Fibroblast of skin of right quadriceps (primary cell): ENCODE measurements at places on chromosomes 5 and 9.
A peak's percentile ranks its signal among the peaks of the same experiment; 100 is the strongest.

DNA sequence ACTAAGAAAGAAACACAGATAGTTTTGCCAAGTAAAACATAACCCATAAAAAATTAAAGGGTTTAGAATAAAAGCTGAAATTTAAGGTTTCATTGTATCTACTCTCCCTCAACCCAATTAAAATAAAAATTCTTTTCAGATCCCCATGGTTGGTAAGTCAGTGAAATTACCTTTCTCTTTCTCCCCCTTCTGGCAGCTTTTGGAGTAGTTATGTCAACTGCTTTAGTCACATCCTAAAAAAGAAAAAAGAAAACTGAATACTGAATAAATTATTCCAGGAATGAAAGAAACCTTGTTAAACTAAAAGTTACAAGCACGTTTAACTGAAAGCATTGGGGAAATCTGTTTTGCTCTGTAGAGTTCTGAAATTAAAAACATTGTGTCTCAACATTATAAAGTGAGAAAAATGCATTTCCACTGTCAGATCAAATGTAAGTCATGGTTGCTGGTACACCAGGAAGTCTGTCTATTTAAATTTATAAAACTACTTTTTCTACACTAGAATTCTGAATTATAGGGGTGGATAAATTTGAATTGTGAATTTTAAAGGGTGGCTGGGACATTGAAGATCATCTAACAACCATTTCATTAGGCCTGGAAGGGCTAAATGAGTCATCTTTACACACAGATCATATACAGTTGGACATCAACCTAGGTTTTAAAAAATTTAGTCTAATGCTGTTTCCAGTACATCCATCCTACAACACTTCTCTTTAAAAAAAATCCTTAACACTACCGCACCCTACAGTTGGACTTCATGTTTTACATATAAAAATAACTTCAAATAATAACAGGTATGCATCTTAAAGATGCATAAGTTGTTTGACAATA, 24.7 kb downstream of the PSIP1 start:
- peak; percentile 20 for DNase-seq

DNA sequence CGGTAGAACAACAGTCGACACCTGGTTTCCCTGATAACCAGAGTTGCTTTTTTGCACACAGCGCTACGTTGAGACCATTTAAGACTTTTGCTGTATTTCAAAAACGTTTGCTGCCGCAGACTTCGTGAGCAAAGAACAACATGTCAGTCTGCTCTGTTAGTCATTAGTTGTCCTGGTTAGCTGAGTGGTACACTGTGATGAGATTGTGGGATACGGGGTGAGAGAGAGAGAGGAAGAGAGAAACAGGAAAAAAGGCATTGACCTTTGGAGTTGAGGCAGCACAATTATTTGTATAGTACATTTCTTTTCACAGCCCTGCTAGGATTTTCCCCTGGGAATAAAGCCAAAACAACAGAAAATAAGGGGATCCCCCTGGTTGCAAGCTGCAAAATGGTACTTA, 306.1 kb upstream of the WWC1 start:
- no peak for DNase-seq

DNA sequence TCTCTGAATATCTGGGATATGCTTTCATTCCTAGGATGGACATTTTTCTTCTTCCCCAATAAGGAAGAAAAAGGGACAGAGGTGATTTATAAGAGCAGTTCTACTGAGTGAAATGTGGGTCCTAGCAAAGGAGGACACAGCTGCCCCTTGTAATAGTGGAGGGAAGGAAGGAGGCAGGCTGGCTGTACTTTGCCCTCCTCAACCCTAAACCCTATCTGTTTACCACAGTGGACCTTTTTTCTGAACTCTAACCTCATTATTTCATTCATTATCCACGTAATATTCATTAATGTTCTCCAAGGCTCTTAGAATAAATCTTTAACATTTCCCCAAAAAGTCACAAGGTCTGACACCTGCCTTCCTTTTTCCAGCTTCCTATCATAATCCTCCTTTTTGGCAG, 37.8 kb downstream of the GHR start:
- no peak for DNase-seq

DNA sequence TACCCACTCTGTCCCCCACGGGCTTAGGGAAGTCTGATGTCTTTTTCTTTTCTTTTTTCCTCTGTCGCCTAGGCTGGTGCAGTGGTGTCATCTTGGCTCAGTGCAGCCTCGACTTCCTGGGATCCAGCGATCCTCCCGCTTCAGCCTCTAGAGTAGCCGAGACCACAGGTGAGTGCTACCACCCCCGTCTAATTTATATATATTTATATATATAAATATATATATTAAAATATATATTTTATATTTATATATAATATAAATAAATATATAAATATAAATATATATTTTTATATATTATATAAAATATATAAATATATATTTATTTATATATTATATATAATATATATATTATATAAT, 3.3 kb upstream of the ANXA2R start:
- DNase-seq: no peak

GRCh38 chr5:36820900-36821299, 55.7 kb upstream of the NIPBL start:
- DNase-seq: no peak

DNA sequence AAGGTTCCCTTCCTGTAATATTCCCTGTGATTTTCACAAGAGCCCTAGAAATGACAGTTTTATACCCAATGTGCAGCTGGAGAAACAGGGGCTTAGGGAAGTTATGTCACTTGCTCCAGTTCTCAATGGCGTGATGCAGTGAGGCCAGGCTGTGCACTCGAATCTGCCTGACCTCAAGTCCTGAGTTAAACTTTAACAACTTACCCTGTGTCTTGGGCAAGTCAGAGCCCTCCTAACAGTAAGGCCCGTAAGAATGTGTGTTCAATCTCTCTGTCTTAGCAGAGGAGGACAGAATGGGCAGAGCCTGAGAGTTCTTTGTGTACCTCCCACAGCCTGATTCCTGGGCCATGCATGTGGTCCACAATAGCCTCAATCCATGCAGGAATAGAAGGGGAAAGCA, 181.1 kb downstream of the TRIM32 start:
- no peak for DNase-seq

- no peak for DNase-seq
These were observed 144.6 kb upstream of the OTULINL start for GRCh38 chr5:14436801-14437542.

- DNase-seq: no peak
These were observed 19.1 kb upstream of the SLC9A3 start for GRCh38 chr5:543351-543750.

- peak; percentile 87 for DNase-seq
These were observed 42.9 kb upstream of the TRIM32 start for GRCh38 chr9:116644091-116644688.

DNA sequence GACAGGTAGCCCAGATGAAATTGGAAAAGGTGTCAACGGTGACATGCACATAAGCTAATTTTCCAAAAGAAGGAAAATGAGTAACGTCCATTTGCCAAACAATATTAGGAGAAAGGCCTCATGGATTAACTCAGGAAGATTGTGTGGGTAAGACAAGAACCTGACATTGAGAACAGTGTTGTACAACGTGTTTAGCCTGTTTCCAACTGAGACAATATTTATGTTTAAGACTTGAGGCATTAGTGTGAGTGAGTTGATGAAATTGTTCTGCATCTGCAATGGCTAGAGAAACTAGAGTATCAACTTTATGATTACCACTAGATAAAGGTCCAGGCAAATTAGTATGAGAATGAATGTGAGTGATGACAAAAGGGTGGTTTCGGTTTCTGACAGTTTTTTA, 191.3 kb upstream of the RAI14 start:
- DNase-seq: no peak

GRCh38 chr5:168110384-168110783, 181.1 kb upstream of the WWC1 start:
- no peak for DNase-seq

GRCh38 chr9:123471843-123472570, 116.0 kb downstream of the CRB2 start:
- no peak for DNase-seq

DNA sequence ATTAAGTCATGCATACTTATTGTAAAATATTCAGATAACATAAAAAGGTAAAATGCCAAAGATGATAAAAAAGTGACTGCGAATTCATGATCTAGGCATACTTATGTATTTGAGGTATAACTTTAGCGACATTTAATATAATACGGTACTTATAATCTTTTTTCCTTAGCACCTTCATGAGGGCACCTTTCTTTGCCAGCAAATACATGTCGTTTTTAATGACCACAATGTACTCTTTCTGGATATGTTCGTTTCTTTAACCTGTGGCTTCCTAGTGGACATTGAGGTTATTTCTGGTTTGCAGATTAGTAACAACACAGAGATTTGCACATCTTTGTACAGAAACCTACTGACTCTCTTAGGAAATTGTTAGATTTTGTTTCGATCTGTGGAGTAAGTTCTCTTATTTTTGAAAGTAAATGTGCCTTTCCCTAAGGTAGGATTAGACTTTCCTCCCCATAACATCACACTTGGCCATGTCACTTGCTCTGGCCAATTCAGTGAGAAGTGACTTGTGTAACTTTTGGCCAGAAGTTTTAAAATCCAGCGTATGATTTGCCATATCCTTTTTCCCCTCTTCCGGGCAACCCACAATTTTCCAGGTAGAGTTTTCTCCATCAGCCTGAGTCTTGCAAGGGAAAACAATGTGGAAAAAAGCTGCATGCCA, 24.4 kb downstream of the ANKRD33B start:
- no peak for DNase-seq

- peak; percentile 55 for DNase-seq
These were observed 471.5 kb downstream of the ZNF608 start for GRCh38 chr5:124274949-124275348.

DNA sequence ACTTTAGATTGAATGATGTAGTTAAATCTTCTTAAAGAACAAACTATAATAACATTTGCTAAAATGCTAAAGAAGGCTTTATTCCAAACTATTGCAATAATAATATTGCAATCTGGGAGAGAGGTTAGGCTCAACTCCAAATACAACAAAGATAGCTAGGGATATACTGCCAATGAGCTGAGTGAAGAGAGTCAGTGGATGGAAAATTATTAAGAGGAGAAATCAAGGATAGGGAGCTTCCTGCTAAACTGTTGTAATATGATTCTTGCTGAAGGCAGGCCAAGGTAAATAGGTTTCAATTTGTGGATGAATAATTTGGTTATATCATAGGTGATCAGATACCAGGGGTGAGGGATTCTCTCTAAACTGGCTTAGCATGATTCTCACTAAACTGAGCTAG, 1651.5 kb downstream of the EFNA5 start:
- peak; percentile 44 for DNase-seq

GRCh38 chr9:115212832-115213231, 94.9 kb upstream of the TNC start:
- no peak for DNase-seq

GRCh38 chr5:118637947-118638670, 350.2 kb downstream of the DTWD2 start:
- no peak for DNase-seq

DNA sequence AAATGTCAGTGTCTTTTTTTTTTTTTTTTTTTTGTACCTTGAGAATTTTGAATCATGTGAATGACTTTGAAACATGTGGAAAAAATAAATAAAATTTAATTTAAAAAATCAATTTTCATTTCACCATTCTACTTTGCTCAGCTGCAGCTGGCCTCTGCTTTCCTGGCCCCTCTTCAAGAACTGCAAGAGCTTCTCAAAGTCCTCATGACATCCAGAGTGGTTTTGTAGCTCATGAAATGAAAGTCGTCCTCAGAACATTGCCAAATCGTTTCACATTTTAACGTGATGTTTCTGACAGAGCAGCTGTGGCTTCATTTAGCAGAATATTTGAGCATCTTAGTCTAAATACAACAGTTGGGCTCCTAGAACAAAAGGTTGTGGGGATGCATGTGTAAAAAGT, 47.9 kb upstream of the TMEM215 start:
- no peak for DNase-seq

- no peak for DNase-seq
These were observed 199.9 kb downstream of the FBXL17 start for GRCh38 chr5:108181975-108182374.

DNA sequence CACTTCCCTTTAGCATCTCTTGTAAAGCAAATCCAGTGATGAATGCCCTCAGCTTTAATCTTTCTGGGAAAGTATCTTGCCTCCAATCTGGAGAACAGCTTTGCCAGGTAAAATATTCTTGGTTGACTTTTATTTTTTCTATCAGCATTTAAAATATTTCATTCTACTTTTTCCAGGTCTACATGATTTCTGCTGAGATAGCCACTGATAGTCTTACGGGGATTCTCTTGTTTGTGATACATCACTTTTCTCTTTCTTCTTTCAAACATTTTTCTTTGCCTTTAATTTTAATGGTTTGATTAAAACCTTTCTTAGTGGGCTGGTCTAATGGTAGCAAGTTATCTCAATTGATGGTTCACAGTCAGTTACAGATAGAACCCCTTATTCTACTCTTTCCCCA, 33.9 kb upstream of the FAM120A start:
- no peak for DNase-seq

- peak; percentile 93 for DNase-seq
These were observed 1.3 kb downstream of the NIM1K start for GRCh38 chr5:43193181-43193893.

DNA sequence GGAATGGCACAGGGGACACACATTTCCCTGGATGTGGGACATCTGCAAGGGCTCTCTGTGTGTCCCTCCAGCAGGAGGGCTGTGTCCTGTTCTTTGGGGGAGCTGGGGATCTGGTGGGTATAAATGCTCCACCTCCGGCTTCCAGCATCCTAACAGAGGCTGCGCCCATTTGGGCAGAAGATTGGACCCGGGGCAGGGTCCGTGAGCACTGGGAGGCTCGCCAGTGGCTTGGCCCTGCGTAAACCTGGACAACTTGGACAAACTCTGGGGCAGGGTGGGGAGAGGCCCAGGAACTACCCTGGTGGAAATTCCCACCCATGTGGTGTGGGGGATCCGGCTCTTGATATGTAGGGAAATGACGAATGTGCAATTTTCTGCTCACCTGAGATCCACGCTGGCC, 80.9 kb downstream of the GADD45G start:
- DNase-seq: no peak

DNA sequence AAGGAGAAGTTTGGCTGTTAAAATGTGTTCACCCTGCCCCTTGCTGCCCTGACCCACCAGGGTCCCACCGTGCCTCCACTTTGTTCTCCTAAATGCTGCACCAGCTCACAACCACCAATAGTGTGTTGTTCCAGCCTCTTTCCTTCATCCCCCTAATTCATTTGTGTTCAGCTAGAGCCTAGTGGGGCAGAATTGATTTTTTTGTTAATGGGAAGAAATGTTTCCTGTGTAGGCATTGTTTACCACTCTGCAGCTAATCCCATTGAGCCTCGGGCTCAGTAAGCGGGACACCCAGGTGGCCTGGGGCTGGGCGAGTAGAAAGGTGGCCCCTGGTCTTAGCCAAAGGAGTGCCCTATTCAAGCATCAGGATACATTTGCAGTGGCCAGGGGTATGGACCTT, 127.6 kb downstream of the MVB12B start:
- DNase-seq: no peak

GRCh38 chr9:1222511-1222910, 172.4 kb downstream of the DMRT2 start:
- peak; percentile 68 for DNase-seq
